ENCODE measurements at places on chromosomes 4 and X.

GRCh38 chr4:4338210-4339001 is 48.4 kb downstream of the ZBTB49 start:
- DNase-seq, result no peak

DNA sequence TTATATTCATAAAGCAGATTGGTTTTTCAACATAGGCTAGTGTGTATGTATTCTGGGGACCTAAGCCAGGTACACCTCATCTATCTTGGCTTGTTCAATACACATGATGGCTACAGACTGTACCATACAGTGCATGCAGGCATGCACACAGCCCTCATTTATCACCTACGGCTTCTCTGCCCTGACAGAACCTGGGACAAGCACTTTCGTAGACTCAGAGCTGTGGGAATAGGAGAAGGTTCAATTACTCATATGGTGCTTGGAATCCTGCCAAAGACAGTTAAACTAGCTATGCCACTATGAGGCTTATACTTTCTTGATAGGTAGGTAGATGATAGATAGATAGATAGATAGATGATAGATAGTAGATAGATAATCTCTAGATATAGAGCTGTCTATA is 457.2 kb downstream of the GALNTL6 start:
- DNase-seq, result peak; percentile 10

- no peak for DNase-seq
Measured at GRCh38 chrX:39982948-39983347, 114.8 kb downstream of the BCOR start.

DNA sequence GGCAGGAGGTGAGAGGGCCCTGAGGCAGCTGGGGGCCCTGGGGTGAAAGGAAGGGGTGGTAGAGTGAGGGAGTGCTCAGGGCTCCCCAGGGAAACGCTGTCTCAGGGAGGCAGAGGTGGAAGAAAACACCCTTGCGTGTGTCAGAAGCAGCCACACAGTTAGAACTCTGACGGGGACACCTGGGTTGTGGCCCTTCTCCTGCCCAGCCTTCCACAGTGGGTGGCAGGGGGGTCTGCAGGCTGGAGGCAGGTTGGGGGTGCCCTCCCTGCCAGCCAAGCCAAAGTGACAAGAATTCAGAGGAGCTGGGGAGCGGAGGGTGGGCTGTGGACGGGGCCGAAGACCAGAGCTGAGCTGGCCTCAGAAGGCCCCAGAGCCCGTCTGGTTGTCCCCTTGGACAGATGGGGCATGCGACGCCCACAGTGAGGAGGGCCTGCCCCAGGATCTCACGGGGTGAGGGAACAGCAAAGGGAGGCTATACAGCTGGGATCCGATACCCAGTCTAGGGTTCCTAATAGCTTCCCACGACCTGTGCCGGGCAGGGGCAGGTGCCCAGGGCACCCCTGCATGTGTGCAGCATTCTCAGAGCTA is 105.2 kb upstream of the ADRA2C start:
- no peak for DNase-seq

- DNase-seq, result no peak
Measured at GRCh38 chr4:2047031-2047660, 12.0 kb upstream of the NAT8L start.

- DNase-seq, result no peak
Measured at GRCh38 chr4:41455206-41455605, 82.8 kb upstream of the LIMCH1 start.

GRCh38 chr4:17324386-17324830 is 187.5 kb downstream of the QDPR start:
- peak; percentile 74 for DNase-seq

- peak; percentile 70 for DNase-seq
Measured at GRCh38 chr4:76950956-76951671, 1.6 kb downstream of the SEPTIN11 start.

Measured in astrocyte of the hippocampus (primary cell).